ENCODE measurements at places on chromosomes 6 and 20.

DNA sequence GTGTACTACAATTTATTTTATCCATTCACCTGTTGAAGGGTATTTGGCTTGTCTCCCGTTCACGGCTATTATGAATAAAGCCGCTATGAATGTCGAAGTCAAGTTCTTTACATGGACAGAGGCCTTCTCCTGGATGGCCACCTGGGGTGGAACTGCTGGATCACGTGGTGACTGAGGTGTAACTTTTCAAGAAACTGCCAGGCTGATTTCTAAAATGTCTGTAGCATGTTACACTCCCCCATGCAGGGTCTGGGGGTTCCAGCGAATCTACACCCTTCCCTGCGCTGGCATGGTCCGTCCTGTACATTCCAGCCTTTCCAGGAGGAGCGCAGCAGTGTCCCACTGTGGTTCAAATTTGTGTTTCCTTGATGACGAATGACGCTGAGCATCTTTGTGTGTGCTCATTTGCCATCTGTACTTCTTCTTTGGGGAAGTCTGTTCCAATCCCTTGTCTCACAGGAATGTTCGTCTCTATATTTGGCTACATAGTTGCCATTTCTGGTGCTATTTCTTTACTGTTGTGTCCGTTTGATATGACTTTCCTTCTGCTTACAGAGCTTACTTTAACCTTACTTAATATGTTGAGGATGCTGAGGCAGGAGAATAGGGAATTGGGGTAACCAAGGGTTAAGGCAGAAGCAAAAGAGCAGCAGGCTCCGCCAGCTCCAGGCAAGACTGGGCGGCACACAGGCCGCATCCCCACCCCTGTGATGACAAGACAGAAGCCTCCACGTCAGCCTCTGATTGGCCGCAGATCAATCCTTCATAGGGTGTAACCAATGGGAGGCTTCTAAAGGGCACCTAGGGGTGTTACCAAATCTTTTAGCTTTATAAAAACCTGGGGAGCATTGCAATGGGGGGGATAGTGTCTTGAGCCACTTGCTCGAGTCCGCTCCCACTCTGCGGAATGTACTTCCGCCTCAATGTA lies 106.6 kb downstream of the TAF4 start:
- DNase-seq: no peak

- no peak for DNase-seq
These were observed 119.6 kb downstream of the KIF13A start for GRCh38 chr6:17867880-17868279.

DNA sequence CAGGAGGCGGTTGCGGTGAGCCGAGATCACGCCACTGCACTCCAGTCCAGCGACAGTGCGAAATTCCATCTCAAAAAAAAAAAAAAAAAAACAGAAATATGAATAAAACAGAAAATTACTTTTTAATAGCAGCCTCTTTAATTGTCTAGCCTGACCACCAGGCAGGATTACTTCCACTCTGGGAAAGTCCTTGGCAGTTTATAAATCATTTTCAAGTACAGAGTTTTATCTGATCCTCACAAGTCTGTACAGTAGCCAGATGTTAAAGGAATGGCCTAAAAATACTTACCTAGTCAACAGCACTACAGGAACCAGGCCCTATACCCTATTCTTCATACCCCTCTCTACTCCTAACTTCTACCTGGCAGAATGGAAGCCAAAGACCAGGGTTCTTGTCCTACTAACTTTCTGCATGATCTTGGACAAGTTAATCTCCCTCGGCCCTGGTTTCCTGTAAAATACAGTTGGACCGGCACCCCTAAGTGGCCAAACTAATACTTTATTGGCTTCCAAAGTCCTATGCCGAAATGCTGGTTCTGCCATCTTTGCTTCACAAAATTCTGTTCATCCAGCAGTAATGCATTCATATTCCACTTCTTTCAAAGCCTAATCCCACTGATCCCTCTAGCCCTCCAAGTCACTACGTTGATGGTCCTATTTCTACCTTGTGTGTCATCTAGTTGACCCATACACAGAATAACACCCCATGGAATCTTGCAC lies 1.9 kb downstream of the EIF2S2 start:
- no peak for DNase-seq

GRCh38 chr6:160274871-160275510 lies 16.4 kb upstream of the SLC22A2 start:
- DNase-seq: no peak

DNA sequence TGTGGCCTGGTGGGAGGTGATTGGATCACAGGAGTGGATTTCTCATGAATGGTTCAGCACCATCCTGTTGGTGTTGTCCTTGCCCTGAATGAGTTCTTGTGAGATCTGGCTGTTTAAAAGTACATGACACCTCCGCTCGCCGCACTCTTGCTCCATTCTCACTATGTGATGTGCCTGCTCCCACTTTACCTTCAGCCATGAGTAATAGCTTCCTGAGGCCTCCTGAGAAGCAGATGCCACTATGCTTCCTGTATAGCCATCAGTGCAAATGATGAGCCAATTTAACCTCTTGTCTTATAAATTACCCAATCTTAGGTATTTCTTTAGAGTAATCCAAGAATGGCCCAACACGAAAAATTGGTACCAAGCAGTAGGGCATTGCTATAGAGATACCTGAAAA lies 34.5 kb downstream of the KIF16B start:
- DNase-seq: no peak

GRCh38 chr20:37901240-37901639 lies 1.7 kb upstream of the VSTM2L start:
- no peak for DNase-seq

DNA sequence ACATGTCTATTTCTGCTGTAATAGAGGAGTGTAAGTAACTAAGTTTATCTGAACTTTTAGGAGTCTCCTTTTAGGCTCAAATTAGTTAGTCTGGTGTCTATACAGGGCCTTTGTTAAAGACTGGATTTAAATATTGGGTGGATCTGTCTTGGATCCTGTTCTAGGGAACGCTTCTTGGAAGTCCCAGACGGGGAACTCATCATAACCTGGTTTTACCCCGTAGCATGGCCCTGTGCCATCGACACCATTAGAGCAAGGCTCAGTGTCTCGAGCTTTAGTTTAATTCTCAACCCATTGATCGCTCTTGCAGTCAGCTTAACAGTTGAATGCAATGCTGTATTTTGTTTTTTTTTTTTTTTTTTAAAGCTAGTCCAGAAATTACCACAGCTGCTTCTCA lies 89.9 kb downstream of the CARMIL1 start:
- no peak for DNase-seq

DNA sequence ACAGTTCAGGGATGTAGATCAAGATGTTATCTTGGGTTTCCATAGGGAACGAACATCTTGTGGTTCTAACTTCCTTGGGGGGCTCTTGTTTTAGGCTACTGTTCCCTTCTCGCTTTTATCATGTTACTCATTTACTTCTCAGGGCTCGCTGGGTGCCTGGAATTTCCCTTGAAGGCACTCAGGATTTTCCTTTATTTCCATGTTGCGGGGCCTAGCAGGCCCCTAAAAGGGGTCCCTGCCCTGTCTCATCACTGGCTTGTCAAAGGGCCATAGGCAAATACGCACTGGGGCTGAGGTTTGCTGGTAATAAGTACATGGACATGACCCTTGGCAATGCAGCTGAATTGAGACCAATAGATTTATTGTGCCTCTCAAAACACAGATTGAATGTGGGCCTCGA lies 262.3 kb downstream of the CDH4 start:
- no peak for DNase-seq

DNA sequence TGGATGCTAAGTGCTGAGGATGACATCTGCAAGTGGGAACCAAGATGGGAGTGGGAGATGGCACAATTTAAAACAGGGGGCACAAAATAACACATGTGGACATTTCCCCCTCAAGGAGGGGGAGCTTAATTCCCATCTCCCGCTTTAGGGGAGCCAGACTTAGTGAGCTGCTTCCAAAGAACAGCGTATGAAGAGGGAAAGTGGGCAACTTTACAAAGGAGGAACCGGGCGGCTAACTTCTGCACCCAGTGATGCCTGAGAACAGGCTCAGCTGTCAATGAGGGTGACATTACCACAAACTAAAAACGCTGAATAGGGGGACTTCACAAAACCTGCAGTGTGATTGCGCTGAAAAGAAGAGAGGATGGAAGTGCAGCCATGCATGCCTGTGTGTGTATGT lies 95.5 kb upstream of the NXT1 start:
- no peak for DNase-seq

- DNase-seq: no peak
These were observed 16.4 kb upstream of the FNDC1 start for GRCh38 chr6:159152782-159153181.

- no peak for DNase-seq
These were observed 9.1 kb downstream of the MTRF1L start for GRCh38 chr6:152993431-152993830.

DNA sequence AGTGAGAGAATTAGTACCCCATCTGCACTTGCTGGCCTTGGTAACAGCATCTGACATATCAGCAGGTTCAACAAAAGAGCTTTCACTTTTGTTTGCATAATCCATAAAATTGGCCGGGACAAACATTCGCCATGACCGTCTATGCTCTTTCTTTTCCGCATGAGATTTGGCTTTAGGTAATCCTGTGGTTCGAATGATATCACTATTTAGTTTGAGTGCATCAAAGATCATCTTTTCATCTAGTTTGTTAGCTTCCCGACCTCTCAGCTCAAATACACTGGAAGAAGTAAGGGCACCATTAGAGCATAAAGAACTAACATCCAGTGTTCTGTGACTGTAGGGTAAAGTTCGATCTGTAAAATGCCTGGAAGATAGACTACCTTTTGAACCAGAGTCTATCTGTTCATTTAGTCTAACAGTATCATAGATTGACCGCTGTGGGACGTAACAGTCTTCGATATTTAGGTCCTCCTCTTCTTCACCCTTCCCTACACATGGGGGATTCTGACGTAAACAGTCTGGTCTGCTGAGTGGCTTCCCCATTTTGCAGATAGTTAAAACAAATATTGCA lies 101.6 kb downstream of the DST start:
- no peak for DNase-seq

- DNase-seq: no peak
These were observed 2.6 kb downstream of the SYS1 start for GRCh38 chr20:45365444-45365970.

DNA sequence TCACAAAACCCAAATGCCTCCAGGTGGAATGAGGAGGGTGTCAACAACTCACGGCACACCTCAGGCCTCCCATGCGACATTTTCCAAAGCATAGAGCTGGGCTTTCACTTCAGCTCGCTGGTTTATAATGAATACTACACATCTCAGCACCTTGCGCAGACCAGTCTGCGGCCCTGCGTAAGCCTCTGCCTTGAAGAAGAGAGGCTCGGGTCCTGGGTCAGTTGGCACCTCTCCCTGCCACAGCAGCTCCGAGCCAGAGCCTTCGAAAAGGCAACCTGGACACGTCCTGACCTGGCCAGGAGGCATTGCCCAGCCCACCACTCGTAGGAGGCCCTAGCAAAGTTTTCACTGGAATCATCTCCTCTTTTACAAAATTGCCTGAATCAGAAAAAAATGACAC lies 183.0 kb upstream of the AFDN start:
- no peak for DNase-seq

DNA sequence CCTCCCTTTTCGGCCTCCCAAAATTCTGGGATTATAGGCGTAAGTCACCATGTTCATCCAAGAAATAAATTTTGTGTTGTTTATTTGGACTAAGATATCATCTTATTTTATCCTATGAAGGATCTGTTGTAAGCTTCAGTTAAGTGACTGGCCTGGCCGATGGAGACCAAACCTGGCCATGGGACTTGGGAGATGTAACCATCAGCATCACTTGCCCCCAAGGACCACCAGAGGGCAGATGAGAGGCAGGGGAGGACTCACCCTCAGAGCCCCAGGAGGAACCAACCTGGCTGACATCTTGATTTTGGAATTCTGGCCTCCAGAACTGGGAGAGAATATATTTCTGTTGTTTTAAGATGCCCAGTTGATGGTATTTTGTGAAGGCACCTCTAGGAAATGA lies 266.7 kb downstream of the CDH26 start:
- no peak for DNase-seq

Data from CD4-positive, alpha-beta T cell treated with Interleukin-12 subunit alpha and Interleukin-12 subunit beta, for 1 hour (primary cell).